Activated CD4-positive, alpha-beta T cell treated with anti-CD3 and anti-CD28 coated beads, Interleukin-2, amount 10 ng/mL, durations not matched to agents 24 days and 14 days (primary cell): ENCODE measurements at places on chromosomes 2 and 18.

- peak; percentile 57 for DNase-seq
Measured at GRCh38 chr2:219219784-219220532, 1.2 kb upstream of the ABCB6 start.

GRCh38 chr2:215136669-215137328 lies 1.6 kb downstream of the ABCA12 start:
- DNase-seq = no peak

DNA sequence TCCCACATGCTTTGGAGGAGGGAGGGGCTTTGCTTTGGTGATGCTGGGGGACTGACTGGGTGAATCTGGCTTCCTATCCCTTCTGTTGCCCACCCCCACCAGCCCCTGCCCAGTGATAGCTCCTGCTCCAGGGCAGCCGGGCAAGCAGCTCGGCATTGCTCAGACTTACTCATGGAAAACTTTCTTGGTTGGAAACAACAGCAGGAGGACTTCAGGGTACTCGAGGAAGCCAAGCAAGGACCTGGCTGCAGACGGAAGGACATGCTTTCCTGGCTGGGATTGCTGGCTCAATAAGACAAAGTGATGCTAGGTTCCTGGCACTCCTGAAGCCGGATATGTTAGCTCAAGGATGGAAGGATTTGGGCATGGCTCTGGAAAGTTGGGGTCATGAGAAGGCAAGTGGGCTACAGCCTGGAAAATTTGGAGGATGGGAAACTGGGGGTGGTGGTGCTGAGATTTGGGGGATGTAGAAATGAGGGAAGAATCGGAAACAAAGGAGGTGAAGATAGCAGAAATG lies 3.1 kb downstream of the SPEG start:
- no peak for DNase-seq

- no peak for DNase-seq
Measured at GRCh38 chr18:30792051-30792450, 250.5 kb downstream of the DSC3 start.

- DNase-seq = no peak
Measured at GRCh38 chr2:37887286-37887685, 37.8 kb upstream of the RMDN2 start.

DNA sequence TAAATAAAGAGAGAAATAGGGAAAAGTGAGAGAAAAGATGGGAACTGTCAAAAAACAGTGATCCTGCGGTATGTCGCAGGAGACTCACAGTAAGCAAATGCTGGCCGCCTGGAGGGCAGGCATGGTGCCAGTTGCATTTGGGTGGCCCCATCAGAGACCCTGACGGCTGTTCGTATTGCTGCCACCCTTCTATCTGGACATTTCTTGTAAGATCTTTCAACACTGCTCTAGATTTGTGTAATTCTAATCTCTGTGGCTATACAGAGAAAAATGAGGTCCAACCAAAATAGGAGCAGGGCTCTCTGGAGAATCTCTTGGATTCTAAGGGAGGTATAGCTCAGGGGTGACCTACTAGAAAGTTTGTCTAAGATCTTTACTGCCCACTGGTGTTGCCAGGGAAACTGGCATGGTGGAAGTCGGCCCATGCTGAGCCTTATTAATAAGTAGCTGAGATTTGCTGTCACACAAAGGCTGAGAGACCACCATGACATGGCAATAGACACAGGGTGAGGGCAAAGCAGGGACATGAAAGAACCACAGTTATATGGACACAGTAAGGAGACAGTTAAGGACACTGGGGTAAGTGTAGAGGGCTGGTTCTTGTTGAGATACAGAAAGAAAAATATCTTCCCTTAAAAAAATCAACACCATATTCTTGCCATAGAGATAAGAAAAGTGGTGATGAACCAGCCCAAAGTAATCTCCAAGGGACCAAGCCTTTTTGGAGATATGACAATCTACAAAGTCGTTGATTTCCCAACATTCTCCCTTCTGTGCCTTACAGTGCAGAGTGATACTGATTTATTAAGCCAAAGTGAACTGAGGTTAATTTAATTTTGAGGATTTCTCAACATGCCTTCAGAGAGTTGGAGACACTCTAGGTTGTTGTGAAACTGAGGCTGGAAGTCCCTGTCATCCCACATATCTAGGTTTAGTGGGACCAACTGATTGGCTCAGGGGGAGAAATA lies 26.4 kb upstream of the FZD7 start:
- DNase-seq = no peak

GRCh38 chr18:62388855-62389760 lies 64.0 kb downstream of the TNFRSF11A start:
- DNase-seq = no peak

GRCh38 chr2:207142461-207142860 lies 23.3 kb downstream of the KLF7 start:
- DNase-seq = peak; percentile 69

DNA sequence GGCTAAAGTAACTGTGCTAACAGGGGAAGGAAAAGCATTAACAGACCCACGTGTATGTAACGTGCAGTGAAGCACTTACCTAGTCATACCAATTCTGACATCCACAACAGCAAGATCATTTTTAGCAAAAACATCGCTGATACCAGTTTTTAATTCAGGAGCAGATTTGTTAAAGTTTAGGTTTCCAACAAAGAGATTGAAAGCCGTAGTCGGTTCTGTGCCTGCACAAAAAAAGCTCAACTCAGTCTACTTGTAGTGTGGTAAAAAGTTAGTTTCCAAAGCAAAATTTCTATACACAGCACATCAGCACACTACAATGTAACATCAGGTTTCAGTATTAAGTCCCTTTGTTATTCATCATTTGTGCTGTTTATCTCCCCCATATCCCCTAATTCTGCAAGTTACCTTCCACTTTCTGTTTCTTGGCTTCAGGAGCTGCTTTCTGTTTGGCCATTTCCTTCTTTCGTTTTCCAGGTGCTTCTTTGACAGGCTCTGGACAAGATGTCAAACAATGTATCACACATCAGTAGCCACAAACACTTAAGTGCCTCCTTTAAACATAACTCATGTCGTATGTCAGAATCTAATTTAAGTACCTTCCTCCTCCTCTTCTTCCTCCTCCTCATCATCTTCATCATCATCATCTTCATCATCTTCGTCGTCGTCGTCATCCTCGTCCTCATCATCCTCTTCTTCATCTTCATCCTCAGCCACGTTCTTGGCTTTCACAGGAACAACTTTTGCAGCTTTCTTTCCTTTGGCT lies 4.0 kb downstream of the NCL start:
- no peak for DNase-seq

DNA sequence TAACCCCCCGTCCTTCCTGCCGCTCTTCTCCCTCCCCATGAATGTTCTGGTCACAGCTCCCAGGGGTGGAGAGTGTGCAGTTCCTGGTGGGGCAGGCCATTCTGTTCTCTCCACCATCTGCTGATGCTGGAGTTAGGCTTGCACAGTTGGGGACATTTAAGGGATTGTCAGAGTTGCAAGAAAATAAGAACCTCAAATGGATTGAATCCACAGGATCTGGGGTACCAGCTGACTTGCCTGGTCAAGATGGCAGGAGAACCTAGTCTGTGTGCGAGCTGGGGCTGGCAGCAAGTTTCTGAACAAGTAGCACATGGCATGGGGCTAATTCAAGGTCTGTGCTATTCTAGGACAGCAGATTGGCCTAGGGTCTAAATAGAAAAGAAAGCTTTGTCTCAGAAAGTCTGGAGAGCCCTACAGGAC lies 60.8 kb upstream of the TXNDC2 start:
- no peak for DNase-seq

DNA sequence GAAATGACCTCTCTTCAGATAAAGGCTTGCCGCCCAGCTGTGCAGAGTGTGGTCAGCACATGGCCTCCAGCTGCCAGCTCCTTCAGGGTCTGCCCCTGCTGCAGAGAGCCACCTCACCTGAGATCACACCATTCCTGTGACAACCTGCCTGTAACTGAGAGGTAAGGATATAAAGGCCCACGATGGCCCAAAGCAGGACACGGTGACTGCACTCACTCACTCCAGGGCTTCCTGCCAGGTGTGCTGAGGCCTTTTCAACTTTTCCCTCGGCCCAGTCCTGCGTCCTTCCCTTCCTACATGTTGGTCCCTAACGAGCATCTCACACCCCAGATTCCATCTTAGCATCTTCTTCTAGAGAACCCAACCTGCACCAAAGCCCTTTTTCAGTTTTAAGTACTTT lies 36.2 kb downstream of the ANKRD44 start:
- no peak for DNase-seq

DNA sequence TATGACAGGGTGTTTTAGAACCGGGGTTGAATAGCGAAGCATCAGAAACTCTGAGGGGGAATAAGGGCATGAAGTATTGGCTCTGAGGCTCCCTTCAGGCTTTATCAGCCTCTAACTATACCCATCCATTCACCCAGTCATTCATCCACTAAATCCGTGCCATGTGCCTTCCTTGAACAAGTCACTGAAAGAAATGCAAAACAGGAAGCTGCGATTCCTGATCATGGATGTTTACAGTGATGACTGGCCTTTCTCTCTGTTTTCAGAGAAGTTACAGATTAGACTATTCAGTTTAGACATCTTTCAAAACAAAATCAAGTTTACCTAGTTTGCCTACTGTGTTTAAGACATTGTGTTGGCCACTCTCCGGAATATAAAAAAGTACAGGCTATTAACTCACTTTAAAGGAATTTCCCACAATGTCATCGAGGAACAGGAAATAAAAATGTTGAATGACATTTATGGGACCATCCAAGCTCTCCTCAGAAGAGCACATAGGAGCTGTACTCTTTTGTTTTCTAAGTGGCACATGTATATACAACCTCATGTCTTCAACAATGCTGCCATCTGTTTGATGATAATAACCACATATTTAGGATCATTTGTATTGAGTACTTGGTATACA lies 43.8 kb upstream of the SLC14A1 start:
- DNase-seq = peak; percentile 44

DNA sequence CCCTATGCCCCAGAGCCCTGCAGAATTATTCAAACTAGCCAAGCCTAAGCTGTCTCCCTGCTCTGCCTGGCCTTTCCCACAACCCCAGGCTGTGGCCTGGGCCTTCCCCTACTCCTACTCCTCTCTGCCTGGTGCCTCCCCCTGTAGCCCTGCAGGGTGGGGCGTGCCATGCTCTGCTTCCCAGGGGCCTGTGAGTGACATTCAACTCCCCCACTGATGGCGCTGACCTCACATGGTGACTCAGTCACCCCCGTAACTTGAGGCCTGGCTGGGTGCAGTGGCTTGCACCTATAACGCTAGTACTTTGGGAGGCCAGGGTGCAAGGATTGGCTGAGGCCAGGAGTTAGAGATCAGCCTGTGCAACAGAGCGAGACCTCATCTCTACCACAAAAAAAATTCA lies 60.6 kb downstream of the KIF1A start:
- no peak for DNase-seq

DNA sequence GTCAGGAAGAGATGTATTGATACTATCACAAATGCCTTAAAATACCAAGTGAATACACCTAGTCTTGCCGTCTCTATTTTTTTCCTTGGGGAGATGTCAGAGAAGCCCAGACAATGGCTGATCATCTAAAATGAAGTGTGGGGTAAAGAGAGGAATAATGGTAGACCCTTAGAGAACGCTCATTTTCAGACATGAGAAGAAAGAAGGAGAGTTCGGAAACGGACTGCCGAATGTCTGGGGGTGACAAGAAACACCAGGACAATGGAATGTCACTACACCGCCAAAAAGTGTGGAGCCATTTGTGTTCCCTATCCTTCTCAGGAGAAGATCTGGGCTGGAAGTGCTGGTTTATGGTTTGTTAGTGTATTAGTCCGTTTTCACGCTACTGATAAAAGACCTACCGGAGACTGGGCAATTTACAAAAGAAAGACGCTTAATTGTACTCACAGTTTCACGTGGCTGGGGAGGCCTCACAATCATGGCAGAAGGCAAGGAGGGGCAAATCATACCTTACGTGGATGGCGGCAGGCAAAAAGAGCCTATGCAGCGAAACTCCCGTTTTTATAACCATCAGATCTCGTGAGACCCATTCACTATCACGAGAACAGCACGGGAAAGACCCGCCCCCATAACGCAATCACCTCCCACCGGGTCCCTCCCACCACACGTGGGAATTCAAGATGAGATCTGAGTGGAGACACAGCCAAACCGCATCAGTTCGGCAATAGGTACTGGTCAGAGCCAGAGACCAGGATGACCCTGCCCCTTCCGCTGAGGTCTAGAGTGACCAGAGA lies 743.7 kb downstream of the GALR1 start:
- no peak for DNase-seq

GRCh38 chr2:97885841-97886240 lies 109.9 kb downstream of the TMEM131 start:
- no peak for DNase-seq

DNA sequence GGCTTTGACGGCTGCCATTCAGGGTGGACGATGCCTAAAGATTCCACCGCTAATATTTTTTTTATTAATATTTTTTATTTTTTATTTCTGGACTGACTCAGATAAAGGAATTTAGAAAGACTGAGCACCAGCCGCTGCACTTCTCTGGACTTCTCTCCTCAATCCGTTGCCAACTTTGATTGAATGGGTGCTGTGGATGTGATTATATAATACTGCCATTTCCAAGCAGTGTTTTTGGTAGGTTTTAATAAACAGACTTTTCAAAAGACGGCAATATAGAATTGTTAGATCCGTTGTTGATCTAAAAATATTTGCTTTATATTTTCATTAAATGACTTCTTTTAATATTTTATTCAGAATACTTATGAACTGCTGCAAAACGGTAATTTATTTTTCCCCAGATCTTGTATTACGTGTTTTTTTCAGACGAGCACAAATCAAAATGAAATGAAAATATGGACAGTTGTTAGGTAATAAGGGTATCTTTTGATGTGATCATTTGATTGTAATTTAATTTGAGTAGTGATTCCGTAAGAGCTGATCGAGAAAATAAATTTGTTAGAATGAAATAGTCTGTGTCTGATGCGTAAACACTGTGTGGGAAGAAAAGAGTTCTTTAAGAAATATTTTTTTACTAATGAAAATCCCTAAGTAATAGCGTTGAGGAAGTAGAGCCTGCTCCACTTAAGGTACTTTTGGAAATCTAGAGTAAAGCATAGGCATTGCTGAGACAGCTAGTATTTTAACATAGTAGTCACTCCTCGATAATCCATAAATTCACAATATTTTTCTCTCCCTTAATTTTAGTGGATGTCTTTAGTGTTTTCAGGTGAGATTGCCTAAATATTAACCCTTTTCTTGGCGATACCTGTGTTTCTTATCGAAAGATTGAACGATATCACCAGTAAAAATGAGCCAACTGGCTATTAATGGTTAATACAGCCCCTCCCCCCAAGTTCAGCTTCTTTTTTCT lies 4.4 kb downstream of the POU3F3 start:
- DNase-seq = no peak

DNA sequence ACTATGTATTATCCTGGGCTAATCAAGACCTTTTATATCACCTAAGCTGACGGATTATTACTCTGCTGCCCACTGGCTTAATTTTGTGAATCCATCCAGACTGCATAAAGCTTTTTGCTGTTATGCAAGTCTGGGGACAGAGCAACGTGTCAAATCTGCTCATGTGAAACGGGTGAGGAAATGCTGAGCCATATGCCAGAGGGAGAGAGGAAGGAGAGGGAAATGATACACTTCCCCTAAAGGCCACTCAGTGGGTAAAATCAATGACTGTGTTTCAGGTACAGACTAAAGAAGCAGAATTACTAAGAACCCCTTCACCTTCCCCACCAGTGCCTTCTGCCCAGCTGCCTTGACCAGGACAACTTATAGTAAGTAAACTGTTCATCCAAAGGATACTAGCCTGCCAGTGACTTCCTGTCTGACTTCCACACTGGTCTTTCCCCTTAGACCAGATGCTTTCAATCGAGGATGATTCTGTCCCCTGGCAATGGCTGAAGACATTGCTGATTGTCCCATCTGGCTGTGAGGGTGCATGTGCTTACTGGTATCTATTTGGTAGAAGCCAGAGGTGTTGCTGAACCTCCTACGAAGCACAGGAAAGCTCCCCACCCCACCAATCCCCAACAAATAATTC lies 43.0 kb downstream of the STAT1 start:
- DNase-seq = no peak

GRCh38 chr2:135840601-135841000 lies 3.6 kb upstream of the LCT start:
- no peak for DNase-seq
